ENCODE measurements at places on chromosomes 6 and 20. TPM values are rescaled to one million over a fixed set of nuclear protein-coding genes. Genes with fewer than 3 reads are reported as not detected.

GRCh38 chr6:162602759-162603158 is 124.8 kb downstream of the PRKN start:
- H3K4me3 ChIP-seq: no peak overlapping the region
- DNase-seq: no peak
- H3K36me3 ChIP-seq: no peaks in the 10 kb centered on the region
- H3K4me1 ChIP-seq: no peaks in the 10 kb centered on the region
- H3K27me3 ChIP-seq: no peaks in the 10 kb centered on the region

The SEMG1 gene
- not detected for polyA plus RNA-seq

DNA sequence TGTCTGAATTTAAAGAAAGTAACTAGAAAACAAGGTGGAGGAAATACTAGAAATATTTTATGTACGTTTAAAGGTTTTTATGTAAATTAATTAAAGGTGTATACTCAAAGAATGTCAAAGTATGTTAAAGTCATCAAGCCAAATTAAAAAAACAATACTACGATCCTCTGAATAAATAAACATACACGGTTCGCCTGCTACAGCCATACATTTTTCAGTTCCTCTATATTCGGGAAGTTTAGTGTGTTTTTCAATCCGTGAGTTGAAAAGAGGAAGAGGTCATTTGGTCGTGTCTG is 626 bp downstream of the STX7 start:
- H3K27me3 ChIP-seq: no peaks in the 10 kb centered on the region
- DNase-seq: peak; percentile 82
- peaks cover 7% of the 10 kb centered on the region for H3K36me3 ChIP-seq
- peak overlapping the region; percentile 79 for H3K27ac ChIP-seq
- peak overlapping the region; percentile 81 for H3K4me3 ChIP-seq

- H3K36me3 ChIP-seq: no peaks in the 10 kb centered on the region
- H3K4me1 ChIP-seq: no peaks in the 10 kb centered on the region
- no peak overlapping the region for H3K4me3 ChIP-seq
- no peak overlapping the region for H3K27ac ChIP-seq
- no peaks in the 10 kb centered on the region for H3K27me3 ChIP-seq
- DNase-seq: no peak
These were observed 111.3 kb downstream of the ADGRG6 start for GRCh38 chr6:142413111-142413510.

The PTK6 gene
- 0.66 TPM for polyA plus RNA-seq

DNA sequence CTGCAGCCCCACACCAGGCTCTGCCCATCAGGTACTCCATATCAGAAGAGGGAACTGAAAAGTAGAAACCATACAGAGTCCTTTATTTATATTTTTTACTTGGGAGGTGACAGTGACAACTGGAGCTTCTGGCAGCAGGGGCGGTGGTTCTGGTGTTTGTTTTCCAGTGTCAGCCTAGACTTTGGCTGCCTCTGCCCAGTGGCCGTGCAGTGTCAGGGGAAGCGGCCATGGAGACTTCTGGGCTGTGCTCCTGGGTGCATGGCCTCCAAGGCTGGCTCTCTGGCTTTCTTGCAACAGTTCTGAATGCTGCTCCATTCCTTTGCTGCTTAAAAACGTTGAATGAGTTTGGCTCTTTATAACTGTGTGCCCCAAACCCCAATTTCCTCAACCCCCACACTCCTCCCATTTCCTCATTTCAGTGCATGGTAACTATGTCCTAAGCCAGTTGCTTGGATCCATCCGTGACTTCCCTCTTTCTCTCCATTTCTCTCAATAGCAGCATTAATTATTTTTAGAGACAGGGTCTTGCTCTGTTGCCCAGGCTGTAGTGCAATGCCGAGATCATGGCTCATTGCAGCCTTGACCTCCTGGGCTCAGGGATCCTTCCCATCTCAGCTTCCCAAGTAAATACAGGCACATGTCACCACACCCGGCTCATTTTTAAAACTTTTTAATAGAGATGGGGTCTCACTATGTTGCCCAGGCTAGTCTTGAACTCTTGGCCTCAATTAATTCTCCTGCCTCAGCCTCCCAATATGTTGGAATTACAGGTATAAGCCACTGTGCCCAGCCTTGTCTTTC is 141.1 kb upstream of the SGK1 start:
- peak overlapping the region; percentile 17 for H3K27ac ChIP-seq
- no peak overlapping the region for H3K4me3 ChIP-seq
- H3K27me3 ChIP-seq: no peaks in the 10 kb centered on the region

Data from CD14-positive monocyte (primary cell).